ENCODE measurements at places on chromosomes 4 and X. TPM values are rescaled to one million over a fixed set of nuclear protein-coding genes. Genes with fewer than 3 reads are reported as not detected.

Gene NDP
- total RNA-seq = not detected

Gene IL13RA1
- total RNA-seq = 36.7 TPM

Gene PPP2R2C
- not detected for total RNA-seq

Gene SPOCK3
- not detected for total RNA-seq

Gene MAGEA2
- total RNA-seq = not detected

Gene CTAG2
- not detected for total RNA-seq

Measured in B cell (primary cell).